ENCODE measurements at places on chromosomes 5 and 9.

GRCh38 chr5:120609570-120609969 is 145.5 kb downstream of the PRR16 start:
- DNase-seq: no peak

- no peak for DNase-seq
Observed at GRCh38 chr5:72291601-72292000, 28.4 kb downstream of the MRPS27 start.

DNA sequence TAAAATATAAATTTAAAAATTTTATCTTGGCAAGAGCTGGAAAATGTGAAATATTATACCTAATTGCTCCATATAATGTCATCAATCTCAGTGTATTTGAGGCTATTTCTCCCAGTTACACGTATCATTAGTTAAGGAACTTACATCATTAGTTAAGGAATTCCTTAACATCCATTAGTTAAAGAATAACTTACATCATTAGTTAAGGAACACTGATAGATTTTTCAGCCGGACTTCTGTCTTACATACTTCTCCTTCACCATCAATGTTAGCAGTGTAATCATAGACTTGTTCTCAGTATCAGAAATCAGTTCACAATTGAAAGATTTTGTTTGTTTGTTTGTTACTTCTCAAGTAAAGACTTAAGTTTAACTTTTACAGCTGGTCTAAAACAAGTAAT is 524.4 kb upstream of the CHD1 start:
- no peak for DNase-seq

- no peak for DNase-seq
Observed at GRCh38 chr9:108188976-108189375, 666.8 kb downstream of the ACTL7B start.

GRCh38 chr5:105898183-105898582 is 1772.6 kb downstream of the EFNA5 start:
- DNase-seq: no peak

DNA sequence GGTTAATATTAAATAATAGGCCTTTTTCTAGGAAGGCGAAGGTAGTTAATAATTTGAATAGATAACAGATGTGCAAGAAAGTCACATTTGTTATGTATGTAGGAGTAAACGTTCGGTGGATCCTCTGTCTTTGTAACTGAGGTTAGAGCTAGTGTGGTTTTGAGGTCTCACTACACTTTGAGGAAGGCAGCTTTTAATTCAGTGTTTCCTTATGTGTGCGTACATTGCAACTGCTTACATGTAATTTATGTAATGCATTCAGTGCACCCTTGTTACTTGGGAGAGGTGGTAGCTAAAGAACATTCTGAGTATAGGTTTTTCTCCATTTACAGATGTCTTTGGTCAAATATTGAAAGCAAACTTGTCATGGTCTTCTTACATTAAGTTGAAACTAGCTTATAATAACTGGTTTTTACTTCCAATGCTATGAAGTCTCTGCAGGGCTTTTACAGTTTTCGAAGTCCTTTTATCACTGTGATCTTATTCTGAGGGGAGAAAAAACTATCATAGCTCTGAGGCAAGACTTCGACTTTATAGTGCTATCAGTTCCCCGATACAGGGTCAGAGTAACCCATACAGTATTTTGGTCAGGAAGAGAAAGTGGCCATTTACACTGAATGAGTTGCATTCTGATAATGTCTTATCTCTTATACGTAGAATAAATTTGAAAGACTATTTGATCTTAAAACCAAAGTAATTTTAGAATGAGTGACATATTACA is 45.7 kb downstream of the TGFBR1 start:
- DNase-seq: no peak

GRCh38 chr5:180138976-180139730 is 67.6 kb upstream of the RNF130 start:
- no peak for DNase-seq

- no peak for DNase-seq
Observed at GRCh38 chr9:96245399-96245798, 56.6 kb downstream of the HSD17B3 start.

- no peak for DNase-seq
Observed at GRCh38 chr5:175576096-175576495, 81.8 kb upstream of the HRH2 start.

DNA sequence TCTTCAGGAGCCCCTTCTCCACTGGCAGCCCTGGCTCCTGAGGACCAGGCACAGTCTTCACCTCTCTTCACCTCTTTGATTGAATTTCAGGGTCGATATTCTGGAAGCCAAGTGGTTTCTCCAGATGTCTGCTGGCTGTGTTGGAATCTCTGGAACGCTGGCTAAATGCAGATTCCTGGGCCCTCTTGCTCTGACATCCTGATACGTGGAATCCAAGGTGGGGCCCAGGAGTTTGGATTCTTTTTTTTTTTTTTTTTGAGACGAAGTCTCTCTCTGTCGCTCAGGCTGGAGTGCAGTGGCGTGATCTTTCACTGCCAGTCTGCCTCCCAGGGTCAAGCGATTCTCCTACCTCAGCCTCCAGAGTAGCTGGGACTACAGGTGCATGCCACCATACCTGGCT is 26.8 kb upstream of the IER5L start:
- DNase-seq: no peak

GRCh38 chr9:18023332-18023731 is 444.5 kb downstream of the SH3GL2 start:
- DNase-seq: no peak

Measured in BJ (cell line).